HFFc6 (cell line): ENCODE measurements at places on chromosomes 2 and 18. TPM values are rescaled to one million over a fixed set of nuclear protein-coding genes. Genes with fewer than 3 reads are reported as not detected.
A peak's percentile ranks its signal among the peaks of the same experiment; 100 is the strongest.

- peak; percentile 87 for DNase-seq
Measured at GRCh38 chr2:127173057-127173456, 47.0 kb downstream of the CYP27C1 start.

DNA sequence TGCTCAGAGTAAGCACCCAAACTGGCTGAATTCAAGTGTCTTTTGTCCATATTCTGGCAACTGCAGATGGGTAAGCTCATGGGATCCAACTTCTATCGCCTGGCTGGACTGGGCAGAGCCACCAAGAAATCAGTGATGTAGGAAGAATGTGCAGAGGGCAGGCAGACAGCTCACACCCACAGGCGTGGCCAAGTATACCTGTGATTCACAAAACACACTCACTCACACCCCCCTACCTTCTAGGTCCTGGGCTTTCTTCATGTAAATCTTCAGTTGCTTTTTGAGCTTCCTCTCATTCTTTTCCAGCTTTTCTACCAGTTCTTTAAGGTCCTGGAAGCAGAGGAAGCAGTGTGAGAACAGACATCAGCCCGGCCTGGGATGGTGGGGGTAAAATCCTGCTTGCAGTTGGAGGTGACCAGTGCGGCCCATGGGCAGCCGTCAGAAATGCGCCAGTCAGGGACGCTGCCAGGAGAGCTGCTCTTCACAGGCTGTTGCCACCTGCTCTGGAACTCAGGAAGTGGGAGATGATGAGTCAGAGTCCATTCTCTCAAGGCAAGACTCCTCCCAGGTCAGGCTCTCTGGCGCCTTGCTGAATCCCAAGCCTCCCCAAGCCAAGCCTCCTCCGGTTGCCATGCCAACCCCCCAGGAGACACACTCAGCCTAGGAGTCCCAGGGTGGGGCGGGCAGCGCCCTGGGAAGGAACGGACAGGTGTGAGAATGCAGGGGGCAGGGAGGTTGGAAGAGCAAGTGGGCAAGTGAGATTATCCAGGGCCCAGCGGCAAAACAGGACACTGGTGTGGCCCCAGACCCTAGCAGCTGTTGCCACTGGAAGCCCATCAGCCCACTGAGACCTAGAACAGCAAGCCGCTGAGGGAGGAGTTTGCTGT lies 36.2 kb upstream of the ACAA2 start:
- DNase-seq, result peak; percentile 87

GRCh38 chr18:64100116-64100922 lies 48.6 kb downstream of the LINC00305 start:
- DNase-seq, result no peak

DNA sequence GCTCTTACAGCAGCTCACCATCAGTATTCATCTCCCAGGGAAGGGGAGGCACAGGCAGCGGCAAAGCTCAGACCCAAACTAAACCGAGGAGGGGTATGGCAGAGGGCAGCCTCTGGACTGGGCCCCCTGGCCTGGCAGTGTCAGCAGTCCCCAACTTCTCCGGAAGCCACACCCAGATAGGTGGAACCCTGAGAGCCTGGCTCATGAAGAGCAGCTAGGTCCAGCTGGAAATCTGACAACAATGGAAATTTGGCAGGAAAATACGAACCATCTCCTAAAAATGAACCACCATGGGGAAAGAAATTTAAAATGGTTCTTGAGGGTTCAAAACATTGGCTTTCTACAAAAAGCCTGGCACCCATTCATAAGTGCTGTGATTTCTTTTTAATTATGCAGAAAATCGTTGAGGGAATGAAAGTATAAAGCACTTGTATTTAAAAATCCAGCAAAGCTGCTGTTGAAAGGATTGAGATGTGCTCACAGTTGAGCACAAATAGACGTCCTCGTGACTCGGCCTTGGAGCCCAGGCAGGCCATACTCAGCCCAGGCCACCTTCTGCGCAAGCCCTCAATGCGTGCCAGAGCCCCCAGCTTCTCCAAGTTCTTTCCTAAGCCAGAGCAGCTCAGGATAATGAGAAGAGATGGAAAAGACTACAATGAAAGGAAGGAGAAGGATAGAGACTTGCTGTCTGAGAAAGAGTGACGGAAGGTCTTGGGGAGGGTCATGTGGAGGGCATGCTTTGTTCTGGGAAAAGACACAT lies 93.0 kb downstream of the COL6A3 start:
- no peak for DNase-seq

DNA sequence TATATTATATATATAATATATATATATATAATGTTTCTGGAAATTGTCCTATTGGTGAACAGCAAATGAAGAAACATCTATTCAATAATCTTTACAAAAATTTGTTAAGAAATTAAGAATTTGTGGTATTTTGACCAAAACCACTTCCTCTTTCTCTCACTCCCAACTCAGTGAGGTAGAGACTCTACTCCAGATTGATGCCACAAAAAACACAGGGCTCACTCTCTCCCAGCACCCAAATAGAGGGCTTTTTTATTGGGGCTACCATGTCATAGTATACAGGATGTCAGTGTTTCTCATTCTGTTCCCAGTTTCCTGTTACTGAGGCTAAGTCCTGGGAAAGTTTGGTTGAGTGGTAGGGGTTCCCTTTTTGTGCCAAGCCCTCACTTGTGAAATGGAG lies 1155.4 kb downstream of the BCL11A start:
- DNase-seq, result no peak

GRCh38 chr2:60552078-60552850 lies 1.2 kb downstream of the BCL11A start:
- DNase-seq, result no peak

GRCh38 chr2:95074663-95075439 lies 46.8 kb downstream of the MRPS5 start:
- DNase-seq, result no peak

GRCh38 chr2:106956879-106957278 lies 70.9 kb upstream of the ST6GAL2 start:
- DNase-seq, result peak; percentile 98

DNA sequence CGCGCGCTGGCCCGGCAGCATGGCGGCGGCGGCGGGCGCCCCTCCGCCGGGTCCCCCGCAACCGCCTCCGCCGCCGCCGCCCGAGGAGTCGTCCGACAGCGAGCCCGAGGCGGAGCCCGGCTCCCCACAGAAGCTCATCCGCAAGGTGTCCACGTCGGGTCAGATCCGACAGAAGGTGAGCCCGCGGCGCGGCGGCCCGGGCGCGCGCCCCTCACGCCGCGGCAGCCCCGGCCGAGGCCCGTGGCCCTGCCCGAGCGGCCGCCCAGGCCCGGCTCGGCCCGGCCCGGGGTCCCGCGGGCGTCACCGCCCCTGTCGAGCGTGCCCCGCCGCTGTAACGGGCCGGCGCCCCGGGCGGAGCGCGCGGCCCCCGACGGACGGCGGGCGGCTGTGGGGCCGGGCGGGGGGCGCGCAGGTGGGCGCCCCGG lies 218 bp downstream of the DGKD start:
- no peak for DNase-seq

DNA sequence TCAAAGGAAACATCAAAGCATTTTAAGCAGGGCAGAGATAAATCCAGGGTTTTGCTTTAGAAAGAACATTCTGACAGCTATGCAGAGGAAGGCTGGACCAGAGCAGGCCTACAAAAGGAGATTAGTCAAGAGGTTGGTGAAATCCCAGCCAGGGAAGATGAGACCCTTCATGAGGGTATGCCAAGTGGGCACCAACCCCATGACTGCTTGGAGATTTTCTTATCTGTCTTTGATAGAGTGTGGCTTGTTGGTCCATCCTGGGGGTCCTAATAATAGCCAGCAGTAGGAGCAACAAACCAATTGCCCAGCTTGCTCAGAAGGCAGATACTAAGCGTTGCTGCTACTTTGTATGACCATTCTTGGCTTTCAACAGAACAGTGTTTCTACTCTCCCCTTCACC lies 895.4 kb downstream of the EPHA4 start:
- no peak for DNase-seq

DNA sequence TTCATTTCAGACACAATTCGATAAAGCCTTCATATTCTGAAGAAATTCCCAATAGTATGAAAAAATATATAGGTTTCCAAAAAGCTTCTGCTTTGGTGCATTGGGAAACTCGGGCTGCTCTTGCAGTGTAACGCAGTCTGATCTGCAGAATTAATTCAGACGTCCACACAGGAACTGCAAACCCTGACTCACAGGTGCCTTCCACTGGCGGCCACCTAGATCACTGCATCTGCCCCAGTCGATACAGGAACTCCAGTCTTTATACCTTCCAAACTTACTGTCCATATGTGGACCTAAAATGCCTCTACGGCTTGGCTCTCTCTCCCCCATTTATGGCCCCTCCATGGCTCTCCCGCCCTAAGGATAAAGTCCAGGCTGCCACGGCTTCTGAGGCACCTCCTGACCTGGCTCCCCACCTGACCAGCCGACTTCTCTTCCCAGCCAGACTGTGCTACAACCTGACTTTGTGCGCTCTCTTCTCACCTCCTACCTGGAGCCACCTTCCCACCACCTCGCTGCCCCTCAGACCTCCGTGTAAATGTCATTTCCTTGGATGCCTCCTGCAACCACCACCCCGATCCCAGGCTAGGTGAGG lies 39.7 kb downstream of the L3MBTL4 start:
- DNase-seq, result no peak

DNA sequence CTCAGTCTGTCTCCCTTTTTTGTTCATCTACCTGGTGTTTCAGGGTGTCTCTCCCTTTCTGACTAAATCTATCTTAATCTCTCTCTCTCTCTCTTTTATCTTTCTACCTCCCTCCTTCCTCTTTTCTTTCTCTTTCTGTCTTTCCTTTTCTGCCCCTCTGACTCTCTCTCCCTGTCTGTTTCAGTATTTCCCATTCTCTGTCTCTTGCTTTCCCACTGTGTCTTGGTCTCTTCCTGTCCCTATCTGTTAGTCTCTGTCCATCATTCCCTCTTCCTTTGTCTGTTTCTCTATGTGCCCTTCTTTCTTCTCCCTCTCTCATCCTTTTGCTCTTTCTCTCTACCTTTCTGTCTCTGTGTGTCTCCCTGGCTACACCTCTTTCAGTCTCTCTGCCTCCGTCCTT lies 56.7 kb downstream of the R3HDM1 start:
- no peak for DNase-seq

- DNase-seq, result no peak
Measured at GRCh38 chr18:1020731-1021344, 116.2 kb downstream of the ADCYAP1 start.

DNA sequence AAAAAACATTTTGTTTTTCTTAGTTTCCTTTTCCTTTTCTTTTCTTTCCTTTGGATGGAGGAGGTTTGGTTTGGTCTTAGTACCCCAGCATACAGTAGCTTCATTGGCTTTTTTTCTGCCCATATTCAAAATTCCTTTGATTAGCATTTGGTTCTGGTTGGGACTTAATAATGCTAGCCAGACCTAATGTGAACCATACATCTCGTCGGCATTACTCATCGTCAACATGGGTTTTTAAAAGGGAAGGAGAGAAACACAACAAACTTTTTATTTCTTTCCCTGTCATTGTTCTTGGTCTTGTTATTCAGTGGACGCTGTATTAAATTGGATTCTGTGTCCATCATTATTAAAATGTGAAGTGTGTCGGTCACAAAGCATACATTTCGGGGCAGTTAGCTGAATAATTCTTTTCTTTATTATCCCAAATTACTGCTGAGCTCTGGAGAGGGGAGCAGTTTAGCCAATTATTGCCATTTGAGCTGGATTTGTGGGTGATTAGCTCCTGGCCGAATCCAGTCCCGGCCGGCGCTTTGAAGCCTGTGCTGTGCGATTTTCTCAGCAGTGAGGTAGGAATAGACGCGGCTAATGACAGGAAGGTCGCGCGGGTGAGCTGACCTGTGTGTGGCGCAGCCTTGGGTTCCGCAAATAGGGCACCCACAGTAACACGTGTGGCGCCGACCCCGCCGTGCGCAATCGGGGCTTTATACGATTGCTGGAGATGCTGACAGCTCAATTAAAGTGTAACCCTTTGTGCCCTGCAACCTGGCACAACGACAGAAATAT lies 303.3 kb downstream of the GBX2 start:
- no peak for DNase-seq

Gene OTOF
- not detected in 3 replicates for total RNA-seq

Gene ZNF24
- 34.4 to 38.2 TPM (median 37.2 TPM) in 3 replicates for total RNA-seq

Gene IL1F10
- not detected in 3 replicates for total RNA-seq

Gene LYG1
- total RNA-seq, result 0.23 and 0.34 TPM in 2 replicates

Gene TET3
- 3.4 to 3.7 TPM (median 3.5 TPM) in 3 replicates for total RNA-seq

Gene PTPRN
- total RNA-seq, result 7.0 to 15.3 TPM (median 10.2 TPM) in 3 replicates

Gene CCDC141
- not detected in 3 replicates for total RNA-seq

Gene IL36G
- not detected in 3 replicates for total RNA-seq
